ENCODE measurements at places on chromosomes 2 and 18.

DNA sequence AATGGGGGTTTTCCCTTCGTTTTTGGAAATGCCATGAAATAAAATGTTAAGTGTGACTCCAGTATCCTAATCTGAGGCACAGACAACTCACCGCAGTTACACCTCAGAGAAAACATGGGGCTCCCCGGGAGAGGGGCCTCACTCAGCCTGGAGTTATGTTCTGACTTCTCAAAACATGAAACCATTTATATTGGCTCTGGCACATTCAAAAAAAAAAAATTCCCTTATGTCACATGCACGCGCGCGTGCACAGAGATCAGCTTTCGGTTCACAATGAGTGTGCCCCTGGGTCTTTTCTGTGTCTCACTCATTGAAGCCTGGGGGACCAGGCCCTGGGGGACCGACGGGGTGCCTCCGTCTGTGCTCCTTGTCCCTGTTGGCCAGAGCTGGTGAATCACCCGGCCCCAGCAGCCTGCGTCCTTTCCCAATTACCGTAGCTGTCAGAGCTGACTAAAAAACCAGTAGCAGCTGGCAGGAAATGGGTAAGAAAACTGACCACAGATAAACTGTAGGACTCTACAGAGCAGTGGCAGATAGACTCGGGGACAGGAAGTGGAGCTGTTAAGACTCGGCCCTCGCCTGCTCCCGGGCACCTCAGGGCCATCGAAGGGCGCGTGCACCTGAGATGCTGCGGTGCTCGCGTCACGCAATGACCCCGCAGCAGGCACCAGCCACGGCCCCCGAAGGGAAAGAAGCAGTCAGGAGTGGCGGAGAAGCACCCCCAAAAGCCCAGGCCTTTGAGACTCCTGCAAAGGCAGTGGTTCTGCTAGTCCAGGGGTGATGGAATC, 138.3 kb upstream of the ID2 start:
- peak; percentile 94 for DNase-seq

GRCh38 chr2:163157891-163158496, 319.4 kb upstream of the KCNH7 start:
- DNase-seq = no peak

GRCh38 chr18:29523371-29523770, 1346.4 kb upstream of the CDH2 start:
- DNase-seq = no peak

DNA sequence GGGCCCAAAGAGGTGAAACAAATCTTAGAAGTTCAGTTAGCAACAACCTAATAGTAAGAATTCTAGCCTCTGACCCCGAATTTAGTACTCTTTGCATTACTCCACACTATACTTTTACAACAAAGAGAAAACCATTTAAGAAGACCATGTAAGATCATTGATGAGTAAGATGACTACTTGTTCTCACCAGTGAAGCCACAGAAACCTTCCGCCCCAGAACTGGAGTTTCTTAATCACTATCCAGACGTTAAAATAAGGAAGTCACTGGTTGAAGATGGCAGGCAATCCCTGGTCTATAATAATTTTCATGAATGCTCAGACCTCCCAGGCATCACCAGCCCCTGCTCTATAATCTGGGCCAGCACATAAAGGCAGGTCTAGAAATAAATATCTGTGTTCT, 95.0 kb downstream of the TMEM163 start:
- peak; percentile 71 for DNase-seq

DNA sequence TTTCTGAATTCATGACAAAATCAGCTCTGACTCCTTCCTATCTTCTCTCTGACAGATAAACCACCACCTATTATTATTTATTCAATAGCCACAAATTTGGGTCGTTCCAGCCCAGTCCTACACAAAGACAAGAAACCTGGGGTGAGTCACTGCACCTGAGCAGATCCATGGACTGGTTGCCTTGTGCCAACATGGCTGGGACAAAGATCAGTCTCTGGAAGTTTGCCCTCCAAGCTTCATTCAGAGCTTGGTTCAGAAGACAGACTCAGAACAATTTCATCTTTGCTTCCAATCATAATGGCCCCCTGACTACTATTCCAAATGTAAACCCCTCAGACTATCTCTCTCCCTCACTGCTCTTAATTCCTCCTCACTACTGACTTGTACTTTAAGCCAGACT, 9.6 kb upstream of the EXOC6B start:
- DNase-seq = no peak

DNA sequence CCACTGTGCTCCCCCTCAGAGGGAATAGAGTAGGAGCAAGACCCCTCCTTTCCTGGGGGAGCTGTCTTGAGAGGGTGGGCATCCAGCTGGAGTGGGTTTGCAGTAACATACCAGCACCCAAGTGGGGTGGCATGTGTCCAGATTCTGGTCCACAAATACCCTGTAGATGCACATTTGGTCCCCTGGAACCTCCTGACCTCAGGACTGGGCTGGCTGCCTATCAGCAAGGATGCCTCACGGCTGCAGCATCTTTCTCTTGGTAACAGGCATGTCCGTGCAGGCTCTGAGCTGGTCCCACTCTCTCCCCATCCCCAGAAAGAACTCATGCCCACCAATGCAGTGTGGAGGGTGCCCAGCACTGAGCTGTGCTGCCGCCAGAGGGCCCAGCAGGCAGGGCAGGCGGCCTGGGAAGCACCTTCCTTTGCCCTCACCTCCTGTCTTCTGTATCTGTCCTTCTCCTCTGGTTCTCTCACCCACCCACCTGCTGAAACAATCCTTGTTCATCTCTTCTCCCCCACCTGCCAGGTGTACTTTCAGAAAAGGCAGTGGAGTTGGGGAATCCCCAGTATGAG, 47.4 kb downstream of the ITGB1BP1 start:
- no peak for DNase-seq

DNA sequence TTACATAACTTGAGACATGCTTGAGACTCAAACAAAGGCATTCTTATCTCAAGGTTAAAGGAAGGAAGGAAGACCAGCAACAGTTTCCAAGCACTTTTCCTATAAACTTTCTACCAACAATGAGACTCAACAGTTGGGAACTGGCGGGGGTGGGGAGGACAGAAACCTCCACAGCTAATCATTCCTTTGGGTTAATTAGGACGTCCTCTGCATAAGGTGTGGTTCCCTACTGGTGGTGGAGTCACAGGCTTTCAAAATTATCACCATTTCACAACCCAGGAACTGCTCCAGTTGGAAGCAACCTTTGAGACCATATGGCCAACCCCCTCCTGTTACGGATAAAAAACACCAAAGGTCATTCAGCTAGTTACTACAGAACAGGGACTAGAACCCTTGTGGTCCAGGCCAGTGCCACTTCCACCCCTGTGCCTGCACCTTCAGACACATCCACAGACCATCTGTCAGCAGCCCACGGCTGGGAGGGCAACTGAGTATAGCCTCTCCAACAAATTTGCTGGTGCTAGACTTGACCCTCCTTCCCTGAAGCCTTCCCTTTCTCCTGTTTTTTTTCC, 30.1 kb upstream of the ATL2 start:
- DNase-seq = no peak

DNA sequence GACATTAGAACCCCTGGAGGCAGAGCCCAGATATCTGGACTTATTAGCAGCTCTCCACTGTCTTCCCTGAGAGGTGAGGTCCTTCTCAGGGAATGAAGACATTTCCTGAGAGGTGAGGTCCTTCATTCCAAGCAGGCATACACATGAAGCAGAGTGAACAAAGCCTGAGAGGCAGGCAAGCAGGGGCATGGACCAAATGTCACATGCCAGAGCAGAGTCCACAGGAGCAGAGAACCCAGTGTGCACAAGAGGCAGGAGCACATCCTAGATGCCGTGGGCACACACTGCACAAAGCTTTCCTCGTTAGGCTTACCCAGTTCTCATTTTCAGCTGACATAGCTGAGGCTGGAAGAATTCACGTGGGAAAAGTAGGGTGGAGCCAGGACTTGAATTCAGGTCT, 759.9 kb upstream of the HS6ST1 start:
- DNase-seq = no peak

DNA sequence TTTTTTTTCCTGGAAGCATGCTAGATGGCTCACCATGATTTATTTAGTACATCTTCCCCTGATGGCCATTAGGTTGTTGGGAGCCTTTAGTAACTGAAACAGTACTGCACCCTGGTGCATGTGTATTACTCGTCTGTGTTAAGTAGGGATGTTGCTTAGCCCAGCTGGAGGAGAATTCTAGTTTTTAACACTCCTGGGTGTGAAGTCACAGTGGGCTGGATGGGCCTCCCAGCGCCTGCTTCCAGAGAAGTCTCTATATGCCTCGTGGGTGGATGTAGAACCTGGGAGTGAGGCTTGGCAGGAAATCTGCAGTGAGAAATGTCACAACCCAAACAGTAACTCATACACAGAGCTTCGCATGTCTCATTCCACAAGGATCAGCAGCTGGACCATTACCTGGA, 28.9 kb upstream of the NT5DC4 start:
- DNase-seq = no peak

DNA sequence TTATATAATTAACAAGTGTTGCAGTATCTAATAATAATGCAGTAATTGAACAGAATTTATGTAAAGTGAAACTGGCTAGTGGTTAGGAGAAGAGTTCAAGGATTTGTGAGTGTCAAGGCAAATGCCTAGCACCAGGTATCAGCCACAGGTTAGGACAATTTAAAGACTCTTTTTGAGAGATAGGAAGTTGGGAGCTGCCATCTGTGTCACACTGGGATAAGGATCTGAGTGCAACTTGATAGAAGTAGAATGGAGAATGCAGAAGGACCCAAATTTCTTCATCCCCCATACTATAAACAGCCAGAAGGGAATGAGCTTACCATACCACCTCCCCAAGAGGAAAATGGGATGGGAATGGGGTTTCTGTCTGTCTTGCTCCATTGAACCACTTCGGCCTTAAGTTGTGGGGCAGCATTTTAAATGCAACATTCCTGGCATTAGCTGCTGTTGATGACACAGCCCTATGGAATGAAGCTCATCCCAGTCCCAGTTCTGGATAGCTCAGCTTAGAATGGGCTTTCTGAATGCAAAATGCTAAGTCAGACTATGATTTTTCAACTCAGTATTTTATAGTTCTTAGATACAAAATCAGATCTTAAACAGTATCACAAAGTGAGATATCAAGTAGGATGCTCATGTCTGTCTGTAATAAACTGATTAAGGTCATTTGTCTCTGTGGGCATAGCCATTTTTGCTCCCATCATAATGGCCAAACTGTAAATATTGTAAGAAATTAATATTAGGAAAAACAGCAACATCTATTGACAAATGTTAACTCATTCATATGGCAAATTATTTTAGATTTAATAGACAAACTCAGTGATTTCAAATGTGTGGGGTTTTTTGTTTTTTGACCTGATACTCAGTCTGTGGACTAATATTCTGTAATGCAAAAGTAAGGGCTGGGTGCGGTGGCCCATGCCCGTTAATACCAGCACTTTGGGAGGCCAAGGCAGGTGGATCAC, 44.0 kb downstream of the GPR155 start:
- no peak for DNase-seq

DNA sequence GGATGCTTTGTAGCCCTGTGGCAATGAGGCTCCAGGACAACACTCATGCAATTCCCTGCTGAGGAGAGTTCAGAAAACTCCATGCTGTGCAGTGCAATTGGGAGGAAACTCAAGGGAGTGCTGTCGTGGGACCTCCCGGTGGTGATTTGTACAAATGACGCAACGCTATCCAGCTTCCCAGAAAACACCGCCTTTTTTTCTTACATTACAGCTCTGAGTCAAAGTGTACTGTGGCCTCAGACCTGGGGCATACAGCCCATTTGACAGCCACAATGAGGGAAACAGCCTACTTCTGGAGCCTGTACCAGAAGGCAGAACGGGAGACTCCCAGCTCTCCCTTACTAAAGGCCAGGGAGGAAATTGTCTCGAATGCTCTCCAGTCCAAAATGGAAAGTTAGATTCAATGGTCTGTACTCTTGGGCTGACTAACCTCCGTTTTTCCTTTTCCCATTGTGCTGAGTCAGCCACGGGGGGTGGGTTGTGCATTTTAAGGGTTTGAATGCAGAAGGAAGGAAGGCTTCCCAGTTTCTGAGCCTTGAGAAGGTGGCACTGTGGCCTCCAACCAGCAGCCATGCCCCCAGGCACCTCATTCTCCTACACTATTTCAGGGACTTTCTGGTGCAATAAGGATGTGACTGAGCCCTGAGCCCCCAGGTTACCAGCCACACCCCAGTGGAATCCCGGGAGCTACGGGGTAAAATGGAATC, 16.4 kb upstream of the CYP1B1 start:
- peak; percentile 93 for DNase-seq

GRCh38 chr2:65639156-65639864, 206.9 kb upstream of the SPRED2 start:
- no peak for DNase-seq

- no peak for DNase-seq
These were observed 499 bp upstream of the LMAN1 start for GRCh38 chr18:59359576-59359952.

- DNase-seq = no peak
These were observed 570.7 kb downstream of the PLCL1 start for GRCh38 chr2:198375083-198375410.

GRCh38 chr18:54671291-54671881, 80.3 kb downstream of the DYNAP start:
- DNase-seq = peak; percentile 73

GRCh38 chr2:157252529-157252928, 5.0 kb upstream of the GALNT5 start:
- no peak for DNase-seq

- no peak for DNase-seq
These were observed 83.9 kb downstream of the RPRM start for GRCh38 chr2:153394686-153395085.

DNA sequence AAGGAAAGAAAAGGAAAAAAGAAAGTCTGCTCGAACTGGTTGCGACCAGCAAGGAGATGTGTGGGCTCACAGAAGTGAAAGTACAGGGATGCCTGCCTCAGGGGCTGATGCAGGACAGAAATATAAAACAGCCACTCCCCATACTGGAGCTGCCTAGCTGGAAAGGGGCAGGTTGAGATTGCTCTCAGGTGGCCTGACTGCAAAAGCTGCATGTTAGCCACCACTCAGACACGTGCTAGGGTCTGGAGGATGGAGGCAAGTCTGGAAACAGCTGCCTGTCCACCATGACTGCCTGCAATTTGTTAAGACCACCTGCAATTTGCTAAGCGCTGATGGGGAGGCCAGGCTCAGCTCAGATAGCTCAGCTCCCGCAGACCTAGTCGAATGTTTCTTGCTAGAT, 17.9 kb downstream of the B3GNT7 start:
- DNase-seq = no peak

GRCh38 chr2:142025394-142025793, 105.4 kb downstream of the LRP1B start:
- no peak for DNase-seq

GRCh38 chr2:56523816-56524215, 340.0 kb downstream of the CCDC85A start:
- no peak for DNase-seq

DNA sequence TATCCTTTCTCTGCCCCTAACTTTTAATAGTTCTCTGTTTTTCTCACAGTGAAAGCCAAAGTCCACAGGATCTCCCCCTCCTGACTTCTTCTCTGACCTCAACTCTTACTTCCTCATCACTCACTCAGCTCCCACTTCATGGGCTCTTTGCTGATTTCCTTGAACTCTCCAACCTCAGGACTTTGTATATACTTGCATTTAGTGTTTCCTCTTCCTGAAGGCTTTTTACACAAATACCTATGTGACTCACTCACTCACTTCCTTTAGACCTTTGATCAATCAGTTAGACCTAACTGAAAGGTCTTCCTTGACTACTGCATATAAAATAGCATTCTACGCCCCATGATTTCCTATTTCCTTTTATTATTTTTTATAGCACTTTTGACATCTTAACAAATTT, 233.1 kb upstream of the MEX3C start:
- DNase-seq = no peak

Data from suppressor macrophage treated with lipopolysaccharide for 1 hour (primary cell).